LNCaP clone FGC (cell line): ENCODE measurements at places on chromosomes 4 and X.

- DNase-seq: no peak
These were observed 313.4 kb downstream of the TENM3 start for GRCh38 chr4:182556580-182556979.

GRCh38 chrX:8341814-8342590 is 122.6 kb upstream of the VCX3B start:
- DNase-seq: no peak

DNA sequence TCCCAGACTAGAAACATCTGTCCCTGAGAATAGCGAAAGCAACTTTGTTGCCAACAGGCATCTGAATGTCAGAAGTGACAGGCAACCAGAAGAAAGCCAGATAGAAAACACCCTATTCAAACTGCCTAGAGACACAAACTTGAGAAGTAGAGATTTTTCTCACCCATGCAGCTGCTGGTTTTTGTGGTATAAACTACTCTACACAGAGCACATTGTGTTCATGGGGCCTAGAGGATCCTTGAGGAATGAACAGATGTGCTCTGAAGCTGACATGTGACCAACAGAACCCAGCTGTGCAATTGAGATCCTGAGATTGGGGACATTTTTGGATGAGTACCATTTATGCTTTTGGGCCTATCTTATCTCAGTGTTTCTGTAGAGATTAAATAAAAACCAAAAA is 63.6 kb upstream of the NRK start:
- no peak for DNase-seq

DNA sequence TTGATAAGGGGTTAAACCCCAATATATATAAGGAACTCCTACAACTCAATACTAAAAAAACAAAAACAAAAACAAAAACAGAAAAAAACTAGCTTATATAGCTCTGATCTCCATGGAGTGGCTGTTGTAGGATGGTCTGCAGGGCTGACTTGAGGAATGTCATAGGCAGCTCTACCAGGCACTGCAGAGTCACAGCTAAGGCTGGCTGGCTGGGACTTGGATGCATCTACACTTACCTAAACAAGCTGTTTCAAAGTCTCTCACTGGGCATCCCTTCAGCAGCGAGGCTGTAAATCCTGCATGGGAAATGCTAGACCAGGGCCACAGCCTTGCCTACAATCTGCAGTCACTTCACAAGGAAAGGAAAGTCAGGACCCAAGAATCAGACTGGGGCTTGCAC is 61.3 kb downstream of the HOPX start:
- DNase-seq: no peak

DNA sequence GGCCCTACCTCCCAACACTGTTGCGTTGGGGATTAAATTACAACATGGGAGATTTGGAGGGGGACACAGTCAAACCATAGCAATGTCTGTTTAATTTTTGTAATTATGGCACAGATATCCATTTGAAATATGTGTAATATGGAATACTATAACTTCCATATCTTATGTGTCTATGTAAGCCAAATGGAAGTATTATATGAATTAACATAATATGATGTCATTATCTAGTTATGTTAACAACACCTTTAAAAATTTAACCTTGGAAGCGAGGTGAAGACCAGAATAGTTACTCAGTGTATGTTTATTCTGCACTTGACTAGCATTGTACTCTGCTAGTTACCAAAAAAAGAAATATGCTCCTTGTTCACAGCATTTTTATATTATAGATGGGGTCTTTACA is 4.3 kb downstream of the SMARCA5 start:
- DNase-seq: no peak

DNA sequence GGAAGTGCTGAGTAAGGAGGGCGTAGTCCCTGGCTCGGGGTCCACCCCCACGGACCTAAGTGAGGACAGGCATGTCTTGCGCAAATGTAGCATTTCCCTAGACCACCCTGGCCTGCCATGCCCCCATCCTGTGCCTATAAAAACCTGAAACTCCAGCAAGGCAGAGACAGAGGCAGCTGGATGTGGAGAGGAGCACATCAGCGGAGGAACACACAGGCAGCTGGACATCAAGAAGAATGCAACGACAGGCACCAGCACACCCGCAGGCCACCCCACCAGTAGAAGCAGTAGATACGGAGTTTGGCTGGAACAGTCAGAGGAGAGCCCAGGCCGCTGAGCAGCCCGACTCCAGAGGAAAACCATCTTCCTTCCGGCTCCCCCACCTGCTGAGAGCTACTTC is 345.9 kb downstream of the FSTL5 start:
- no peak for DNase-seq

DNA sequence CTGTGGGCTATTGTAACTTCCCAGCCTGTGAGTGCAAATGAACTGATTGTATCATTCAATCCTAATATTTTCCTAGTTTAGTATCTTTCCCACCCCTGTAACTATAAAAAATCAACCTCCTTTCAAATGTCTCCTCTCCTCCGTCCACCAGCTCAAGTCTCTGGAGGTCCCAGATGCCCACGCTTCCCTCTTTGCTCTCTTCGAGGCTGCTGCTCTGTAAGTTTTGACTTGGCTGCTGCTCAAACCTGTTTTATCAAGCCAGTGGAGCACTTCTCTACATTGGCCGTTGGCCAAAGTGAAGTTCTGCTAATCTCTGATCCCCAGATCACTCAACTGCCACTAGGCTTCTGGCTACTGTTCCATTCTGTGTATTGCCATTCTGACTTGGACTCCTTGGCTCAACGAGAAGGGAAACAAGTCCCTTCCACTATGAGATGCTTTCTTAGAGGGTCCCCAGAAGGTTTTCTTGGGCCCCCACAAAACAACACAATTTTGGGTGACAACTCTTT is 60.7 kb upstream of the RAPGEF2 start:
- DNase-seq: peak; percentile 21

DNA sequence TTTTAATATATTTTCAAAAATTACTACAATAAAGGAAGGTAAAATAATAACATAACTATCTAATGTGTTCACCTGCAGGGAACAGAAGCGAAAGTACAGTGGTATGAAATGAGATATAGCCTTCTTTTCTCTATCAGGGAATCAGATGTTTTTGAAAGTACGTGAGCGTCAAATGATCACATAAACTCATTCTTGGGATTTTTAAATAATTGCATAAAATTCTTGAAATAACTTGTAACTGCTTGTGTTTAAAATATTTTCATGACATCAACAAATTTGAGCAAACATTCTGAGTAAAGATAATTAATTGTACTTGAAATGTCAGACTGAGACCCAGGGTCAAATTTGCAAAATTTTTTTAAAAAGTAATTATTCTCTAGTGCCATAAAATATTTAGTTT is 193.5 kb upstream of the NEIL3 start:
- no peak for DNase-seq

- DNase-seq: no peak
These were observed 154.4 kb upstream of the NOCT start for GRCh38 chr4:138861135-138861534.

DNA sequence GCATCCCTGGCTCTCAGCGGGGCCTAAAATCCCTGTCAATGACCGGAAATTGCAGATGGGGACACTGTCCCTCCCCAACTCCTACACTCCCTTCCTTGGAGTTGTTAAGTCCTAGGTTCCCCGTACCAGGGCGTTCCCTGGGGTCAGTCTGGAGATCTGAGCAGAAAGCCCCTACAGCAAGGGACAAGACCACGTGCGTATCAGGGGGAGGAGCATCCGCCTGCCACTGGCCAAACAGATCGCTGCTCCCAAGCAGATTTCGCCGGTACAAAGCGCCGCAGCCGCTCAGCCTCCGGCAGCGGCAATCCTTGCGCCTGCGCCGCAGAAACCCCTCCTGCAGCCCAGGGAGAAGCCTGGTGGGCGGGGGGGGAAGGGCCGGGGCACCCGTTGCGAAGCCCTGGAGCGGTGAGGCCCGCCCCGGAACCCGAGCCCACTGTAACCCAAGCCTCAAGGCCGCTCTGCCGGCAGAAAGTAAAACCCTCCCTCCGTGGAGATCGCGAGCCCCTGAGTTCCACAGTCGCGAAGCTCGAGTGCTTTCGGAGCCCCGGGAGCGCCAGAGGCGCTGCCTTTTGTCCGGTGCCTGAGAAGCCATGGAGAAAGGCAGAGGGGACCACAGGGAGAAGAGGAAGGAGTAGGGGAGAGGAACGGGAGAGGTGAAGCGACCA is 2.7 kb downstream of the CRMP1 start:
- no peak for DNase-seq

- no peak for DNase-seq
These were observed 114.6 kb downstream of the TBCK start for GRCh38 chr4:106201373-106201772.

DNA sequence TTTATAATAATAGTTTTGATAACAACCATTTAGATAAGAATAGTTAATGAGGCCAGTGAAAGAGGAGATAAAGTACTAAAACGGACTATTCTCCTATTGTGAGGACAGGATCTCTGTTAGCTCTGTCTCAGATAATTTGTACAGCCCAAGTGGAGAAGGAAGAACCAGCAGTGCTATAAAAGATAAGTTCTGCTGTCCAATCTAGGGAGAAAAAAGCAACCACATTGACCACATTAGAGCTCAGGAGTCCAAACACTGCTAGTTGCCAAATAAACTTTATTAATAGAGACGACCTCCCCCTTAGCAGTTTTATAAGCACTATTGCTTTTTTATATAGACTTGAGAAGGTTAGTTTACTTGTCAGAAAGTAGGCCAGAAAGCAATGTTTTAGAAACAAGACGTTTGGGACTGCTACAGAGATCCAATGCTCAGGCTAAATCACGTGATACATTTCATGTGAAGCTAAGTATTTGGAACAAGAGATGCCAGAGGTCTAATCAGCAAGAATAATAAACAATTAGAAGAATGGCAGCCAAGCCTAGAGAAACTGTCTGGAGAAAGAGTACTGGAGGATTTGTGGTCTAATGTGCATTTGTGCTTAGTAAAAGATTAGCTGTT is 15.9 kb downstream of the IL15 start:
- no peak for DNase-seq

DNA sequence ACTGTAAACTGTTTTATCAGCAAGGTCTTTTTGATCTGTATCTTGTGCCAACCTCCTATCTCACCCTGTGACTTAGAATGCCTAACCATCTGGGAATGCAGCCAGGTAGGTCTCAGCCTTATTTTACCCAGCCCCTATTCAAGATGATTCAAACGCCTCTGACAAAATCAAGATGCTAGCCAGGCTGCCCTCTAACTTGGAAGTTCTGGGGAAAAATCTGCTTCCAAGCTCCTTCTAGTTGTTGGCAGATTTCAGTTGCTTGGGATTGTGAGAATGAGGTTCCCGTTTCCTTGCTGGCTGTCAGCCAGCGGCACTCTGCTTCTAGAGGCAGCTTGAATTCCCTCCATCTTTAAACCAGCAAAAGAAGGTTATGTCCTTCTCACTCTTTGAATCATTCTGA is 34.7 kb downstream of the LUZP4 start:
- DNase-seq: peak; percentile 3
